HFFc6 (cell line): ENCODE measurements at places on chromosomes 7 and 10. TPM values are rescaled to one million over a fixed set of nuclear protein-coding genes. Genes with fewer than 3 reads are reported as not detected.

DNA sequence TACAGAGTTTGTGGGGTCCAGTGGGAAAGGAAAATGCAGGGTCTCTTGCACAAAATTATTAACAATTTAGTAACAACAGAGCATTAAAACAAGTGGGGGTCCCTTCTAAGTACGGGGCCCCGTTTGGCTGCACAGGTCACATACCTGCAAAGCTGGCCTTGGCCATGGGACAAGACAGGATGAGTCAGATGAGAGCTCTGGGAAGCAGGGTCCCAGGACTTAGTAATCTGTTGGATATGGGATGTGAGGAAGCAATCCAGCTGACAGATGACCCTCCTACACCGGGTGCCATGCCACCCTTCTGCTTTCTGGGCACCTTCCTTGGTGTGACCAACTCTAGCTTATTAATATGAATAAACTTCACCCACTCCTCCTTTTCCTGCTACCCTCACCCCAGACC is 3.2 kb upstream of the DUSP5 start:
- DNase-seq = no peak

The GALNT17 gene
- total RNA-seq = not detected in 3 replicates

The TPK1 gene
- total RNA-seq = not detected in 3 replicates

DNA sequence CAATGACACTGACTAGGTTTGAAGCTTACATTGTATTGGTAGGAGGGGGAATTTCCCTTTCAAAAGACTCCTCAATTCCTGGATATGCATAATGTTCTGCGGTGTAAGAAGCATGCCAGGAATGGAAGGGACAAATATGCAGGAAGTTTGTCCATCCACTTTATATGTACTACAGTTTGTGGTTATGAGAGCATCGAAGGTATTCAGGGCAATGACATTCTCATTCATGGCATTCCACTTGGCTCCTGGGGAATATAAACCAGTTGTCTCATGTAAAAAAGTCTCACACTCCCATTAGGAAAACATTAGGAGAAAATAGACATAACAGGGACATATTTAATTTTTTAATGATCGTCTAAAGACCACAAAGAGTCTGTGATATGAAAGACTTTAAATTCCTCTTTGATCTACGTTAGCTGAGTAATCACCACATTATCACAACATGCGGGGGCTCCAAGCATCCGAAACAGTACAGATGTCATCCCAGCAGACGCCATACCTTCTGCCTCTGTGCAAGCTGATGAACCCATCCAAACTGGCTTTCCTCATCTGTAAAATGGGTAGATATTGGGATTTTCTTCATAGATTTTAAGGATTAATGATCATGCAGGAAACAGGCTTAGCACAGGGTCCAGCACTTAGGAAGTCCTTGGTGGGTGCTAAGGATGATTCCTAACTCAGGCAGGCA is 675.3 kb downstream of the INHBA start:
- DNase-seq = peak; percentile 95

GRCh38 chr10:3639546-3639945 is 145.5 kb downstream of the KLF6 start:
- no peak for DNase-seq
